ENCODE measurements at places on chromosomes 2 and 18. TPM values are rescaled to one million over a fixed set of nuclear protein-coding genes. Genes with fewer than 3 reads are reported as not detected.

CCDC102B gene
- total RNA-seq, result 1.1 TPM

DNA sequence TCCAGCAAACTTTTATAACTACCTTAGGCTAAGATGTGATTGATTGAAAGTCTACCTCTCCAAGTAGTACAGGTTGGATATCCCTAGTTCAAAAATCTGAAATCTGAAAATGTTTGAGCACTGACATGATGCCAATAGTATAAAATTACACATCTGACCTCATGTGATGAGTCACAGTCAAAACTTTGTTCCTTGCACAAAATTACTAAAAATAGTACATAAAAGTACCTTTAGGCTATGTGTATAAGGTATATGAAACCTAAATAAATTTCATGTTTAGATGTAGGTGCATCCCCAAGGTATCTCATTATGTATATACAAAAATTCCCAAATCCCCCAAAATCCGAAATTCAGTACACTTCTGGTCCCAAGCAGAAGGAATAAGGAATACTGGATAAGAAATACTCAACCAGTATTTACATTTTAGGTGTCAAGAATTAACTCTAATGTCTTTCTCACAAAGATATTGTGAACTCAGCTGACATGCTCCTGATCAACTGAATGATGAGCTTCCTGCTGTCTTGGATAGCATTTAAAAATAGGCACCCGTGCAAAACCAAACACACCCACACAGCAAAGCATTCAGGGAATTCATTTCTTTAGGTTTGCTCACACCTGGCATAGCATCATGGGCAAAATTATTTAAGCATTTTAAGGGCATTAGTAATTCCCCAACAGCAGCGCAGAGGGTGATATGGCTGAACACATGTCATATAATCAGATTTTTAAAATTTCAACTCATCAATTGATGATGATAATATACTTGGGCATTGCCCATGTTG lies 497.4 kb upstream of the MEIS1 start:
- DNase-seq, result no peak

DNA sequence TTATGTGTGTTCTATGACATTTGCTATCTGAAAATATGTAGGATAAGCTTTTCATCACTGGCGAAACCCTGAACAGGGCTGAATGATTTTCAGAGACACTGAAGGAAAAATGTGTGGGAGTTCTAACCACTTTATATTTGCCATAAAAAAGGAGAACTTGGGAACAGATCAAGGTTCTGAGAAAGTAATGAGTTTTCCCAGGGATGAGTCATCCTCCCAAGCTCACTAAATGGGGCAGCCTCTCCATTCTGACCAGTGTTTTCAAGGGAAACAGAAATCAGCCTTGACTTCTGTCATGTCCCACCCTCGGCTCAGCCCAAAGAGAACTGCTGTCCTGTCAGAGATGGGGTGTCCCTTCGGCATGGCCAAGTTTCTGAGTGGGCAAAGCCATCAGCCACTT lies 2109.8 kb upstream of the CELF4 start:
- DNase-seq, result no peak

DNA sequence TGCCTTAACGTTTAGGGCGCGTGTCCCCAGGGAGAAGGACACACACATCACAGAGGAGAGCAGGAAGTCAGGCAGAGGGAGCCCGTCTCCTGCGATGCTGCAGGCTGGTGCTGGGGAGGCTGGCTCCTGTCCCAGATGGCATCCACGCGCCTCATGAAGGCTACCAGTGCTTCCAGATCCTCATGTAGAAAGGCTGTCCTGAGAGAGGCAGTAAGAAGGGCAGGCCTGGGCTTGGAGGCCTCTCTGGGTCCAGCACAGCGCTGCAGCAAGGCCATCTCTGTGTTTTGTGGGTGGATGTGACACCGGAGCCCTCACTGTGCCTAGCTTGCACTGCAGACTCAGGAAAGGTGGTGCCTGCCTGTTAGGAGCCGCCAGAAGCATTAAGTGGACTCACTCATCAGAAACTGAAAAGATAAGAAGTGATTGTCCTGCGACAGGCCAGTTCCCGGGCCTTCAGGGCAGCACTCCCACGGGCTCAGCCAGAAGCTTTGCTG lies 62.7 kb downstream of the FAM168B start:
- DNase-seq, result no peak

NDC80 gene
- 42.6 TPM for total RNA-seq

Measured in activated T-helper 1 cell treated with anti-CD3 and anti-CD28 coated beads, Interleukin-12 subunit alpha, Interleukin-12 subunit beta, Interleukin-2, Interleukin-4 antibody, amounts not matched to agents 30 ng/mL and 10 ng/mL and 1 ng/mL, durations not matched to agents 14 hours and 24 hours and 36 hours (primary cell).